ENCODE measurements at places on chromosomes 2 and 18.

- no peak for DNase-seq
Measured at GRCh38 chr18:71238974-71239624, 950.3 kb downstream of the SOCS6 start.

- DNase-seq: no peak
Measured at GRCh38 chr2:111216811-111217652, 96.3 kb downstream of the BCL2L11 start.

- DNase-seq: peak; percentile 94
Measured at GRCh38 chr18:48832938-48833700, 117.6 kb downstream of the SMAD7 start.

- DNase-seq: no peak
Measured at GRCh38 chr2:72849138-72849462, 23.3 kb upstream of the EXOC6B start.

DNA sequence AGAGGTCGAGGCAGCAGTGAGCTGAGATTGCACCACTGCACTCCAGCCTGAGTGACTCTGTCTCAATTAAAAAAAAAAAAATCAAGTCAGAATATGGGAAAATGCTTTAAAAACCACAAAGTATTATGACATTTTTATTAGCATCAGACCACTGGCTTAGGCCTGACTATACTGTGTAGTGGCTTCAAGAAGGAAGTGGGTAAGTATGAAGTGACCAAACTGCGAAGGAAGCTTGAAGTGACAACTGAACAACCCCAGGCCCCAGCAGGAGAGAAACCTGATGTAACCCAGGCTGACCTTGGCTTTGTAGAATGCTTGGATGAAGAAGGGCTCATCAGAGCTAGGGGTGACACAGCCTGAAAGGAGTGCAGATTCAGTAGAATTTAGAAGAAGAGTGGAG is 21.4 kb upstream of the HAAO start:
- DNase-seq: no peak

- no peak for DNase-seq
Measured at GRCh38 chr2:120315367-120316033, 30.4 kb upstream of the INHBB start.

GRCh38 chr2:21924640-21925285 is 801.0 kb downstream of the TDRD15 start:
- DNase-seq: no peak

DNA sequence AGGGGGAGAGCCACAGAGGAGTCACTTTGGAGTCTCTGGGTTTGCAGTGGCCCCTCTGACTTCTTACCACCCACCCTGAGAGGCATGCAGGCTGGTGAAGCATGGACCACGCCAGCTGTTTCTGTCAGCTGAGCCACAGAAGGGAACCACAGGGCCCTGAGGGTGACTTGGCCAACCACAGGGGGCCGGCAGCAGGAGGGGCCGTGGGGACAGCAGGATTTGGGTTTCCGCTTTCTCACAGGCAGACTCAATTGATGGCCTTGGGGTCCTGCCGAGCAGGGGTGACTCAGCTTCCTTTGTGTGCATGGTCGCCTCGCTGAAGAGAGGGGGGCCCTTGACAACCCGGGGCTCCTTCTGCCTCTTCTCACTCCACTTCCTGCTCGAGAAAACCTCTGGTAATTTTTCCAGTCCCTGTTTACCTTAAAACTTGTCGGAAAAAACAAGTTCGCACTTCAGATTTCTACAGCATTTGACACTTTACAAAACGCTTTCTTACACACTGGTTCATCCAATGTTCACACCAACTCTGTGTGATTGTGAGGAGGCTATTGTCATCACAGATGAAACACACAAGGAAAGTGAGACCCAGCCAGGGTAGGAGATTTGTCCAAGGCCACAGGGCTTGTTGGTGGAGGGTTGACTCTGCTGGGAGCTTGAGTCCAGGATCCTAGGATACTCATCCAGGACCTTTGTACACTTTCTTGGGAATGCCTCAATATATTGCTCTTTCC is 311.2 kb downstream of the LPIN1 start:
- peak; percentile 45 for DNase-seq

DNA sequence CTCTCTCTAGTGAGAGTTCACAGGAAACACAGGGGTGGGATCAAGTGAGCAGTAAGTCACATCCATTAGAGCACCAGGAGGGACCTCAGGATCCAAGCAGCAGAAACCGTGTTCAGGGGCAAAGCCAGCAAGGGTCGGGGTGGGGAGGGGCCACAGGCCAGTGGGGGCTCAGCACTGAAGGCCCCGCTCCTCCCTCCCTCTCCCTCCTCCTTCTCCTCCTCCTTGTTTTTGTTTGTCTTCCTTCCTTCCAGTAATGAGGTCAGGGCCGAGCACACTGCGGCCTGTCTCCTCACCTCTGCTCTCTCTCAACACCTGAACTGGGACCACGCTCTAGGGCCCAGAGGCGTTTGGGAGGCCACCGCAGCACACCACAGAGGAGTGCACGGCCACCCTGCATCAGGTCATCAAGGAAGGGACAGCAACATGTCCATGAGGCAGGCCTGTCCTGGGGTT is 20.9 kb downstream of the MTERF4 start:
- DNase-seq: no peak

GRCh38 chr2:192166946-192167345 is 27.8 kb downstream of the TMEFF2 start:
- no peak for DNase-seq

- DNase-seq: peak; percentile 98
Measured at GRCh38 chr18:54734059-54734458, 94.2 kb upstream of the RAB27B start.

DNA sequence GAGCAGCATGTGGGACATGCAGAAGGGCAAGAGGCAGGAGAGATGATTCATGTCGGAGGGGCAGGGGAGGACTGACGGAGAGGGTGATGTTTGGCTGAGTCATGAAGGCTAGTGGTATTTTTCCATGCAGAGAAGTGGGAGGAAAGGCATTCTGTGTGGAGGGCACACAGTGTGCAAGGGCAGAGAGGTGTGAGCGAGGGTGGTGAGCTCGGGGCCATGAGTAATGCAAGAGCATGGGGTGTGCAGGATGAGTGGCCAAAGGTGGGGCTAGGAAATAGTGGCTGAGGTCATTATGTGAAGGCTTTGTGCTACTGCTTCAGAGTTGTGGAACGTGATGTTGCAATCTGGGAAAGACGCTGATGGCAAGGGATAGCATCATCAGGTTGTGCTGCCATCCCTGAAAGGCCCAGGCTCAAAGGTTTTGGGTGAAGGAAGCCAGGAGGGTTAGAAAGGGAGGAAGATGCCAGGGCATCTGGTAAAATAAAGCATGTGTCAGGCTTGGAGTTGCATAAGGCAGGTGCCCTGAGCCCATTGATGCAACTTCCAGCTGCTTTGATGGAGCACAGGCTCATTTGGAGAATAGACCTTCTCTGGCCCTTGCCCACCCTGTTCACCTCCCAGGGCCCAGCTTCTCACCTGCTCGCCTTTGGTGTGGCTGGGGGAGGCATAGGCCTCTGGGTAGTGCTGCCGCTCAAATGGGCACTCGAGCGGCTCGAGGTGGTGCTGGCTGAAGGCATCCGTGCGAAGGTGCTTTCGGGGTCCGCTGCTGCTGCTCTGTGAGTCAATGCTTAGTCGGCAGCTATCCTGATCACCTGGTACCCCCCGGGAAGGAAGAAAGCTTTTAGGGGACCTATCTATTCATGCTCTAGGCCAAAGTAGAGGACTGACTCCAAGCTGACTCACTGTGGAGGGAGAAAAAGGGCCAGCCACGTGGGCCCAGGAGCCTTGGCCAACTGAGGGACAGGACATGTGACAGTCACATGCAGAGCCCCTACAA is 37.5 kb downstream of the PAX8 start:
- DNase-seq: peak; percentile 99

DNA sequence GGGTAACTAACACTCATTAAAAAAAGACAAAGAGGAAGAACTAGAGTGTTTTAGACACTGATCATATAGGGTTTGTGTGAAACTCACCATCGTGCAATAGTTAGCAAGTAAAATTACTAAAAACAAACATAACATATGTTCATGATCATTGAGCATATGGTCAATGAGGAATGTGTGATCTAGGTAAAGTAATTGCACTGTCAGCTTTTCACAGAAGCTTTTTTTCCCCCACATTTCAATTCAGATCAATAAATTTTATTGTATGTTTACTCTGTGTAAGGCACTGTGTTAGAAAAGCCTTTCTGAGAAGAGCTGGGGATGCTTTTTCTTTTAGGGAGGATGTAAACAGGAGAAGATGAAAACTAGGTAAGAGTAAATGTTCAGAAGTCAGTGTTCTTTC is 348.2 kb downstream of the LRP1B start:
- no peak for DNase-seq

- no peak for DNase-seq
Measured at GRCh38 chr2:190986221-190986953, 27.6 kb downstream of the STAT1 start.

GRCh38 chr2:118721817-118722551 is 125.5 kb downstream of the EN1 start:
- DNase-seq: peak; percentile 28

DNA sequence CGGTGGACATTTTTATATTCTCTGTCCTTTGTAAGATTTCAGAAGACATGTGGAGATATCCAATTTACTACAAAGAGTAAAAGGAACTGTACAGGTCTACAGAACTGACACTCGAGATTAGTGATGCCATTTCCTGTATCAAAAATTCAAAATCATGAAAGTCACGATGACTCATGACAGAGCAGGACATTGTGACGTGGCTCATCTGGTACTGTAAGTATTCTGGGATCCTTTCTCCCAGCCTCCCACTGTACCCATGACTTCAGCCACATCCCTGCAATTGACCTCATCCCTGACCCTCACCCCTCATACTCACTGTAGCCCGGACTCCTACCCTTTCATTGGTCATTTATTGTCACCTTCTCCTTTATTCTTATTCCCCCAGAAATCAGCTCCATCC is 736.5 kb downstream of the EPHA4 start:
- DNase-seq: peak; percentile 42

DNA sequence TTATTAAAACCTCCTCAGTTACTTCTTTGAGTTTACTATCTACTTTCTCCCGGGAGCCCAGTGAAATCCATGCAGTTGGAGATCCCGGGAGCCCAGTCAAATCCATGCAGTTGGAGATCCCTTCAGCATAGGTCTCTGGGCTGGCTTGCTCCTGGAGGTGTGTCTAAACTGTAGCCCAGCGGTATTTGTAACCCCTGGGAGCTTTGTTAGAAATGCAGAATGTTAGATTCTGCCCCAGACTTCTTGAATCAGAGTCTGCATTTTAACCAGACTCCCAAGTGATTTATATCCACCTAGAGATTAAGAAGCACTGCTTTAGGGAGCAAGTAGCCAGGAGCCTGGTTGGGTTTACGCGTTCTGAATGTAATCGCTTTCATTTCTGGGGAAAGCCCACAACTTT is 54.5 kb downstream of the ARHGAP28 start:
- no peak for DNase-seq

DNA sequence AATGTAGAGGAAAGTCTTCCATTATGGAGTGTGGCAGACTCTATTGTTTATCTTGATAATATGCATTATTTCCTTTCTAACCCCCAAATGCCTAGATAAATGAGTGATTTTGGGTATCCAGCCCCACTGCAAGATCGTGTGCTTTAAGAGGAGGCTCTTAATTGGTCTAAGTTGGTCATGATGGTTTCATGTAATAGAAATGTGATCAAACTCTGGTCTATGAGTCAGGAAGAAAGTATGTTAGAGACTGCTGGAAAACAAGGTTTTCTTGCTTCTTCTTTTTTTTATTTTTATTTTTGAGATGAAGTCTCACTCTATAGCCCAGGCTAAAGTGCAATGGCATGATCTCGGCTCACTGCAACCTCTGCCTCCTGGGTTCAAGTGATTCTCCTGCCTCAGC is 344.5 kb upstream of the TNP1 start:
- DNase-seq: peak; percentile 64

DNA sequence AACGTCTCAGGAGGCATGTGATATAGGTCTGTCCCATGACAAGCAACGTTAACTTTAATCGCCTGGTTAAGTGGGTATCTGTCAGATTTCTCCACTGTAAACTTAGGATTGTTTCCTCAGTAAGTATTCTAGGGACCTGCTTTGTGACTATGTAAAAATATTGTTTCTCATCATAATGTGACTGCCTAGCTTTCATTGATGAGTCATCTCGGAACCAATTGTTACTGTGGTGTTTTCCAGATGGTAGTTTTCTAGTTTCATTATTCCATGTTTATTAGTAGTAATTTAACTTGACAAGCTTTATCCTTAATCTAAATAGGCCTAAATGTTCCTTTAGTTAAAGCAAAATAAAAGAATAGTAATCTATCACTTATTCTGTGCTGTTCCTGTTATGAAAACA is 28.2 kb upstream of the GATA6 start:
- no peak for DNase-seq

GRCh38 chr18:11972371-11973174 is 8.7 kb upstream of the IMPA2 start:
- DNase-seq: no peak

GRCh38 chr2:113085542-113085941 is 17.8 kb downstream of the IL1F10 start:
- no peak for DNase-seq

- DNase-seq: no peak
Measured at GRCh38 chr2:27323596-27324285, 844 bp upstream of the MPV17 start.

DNA sequence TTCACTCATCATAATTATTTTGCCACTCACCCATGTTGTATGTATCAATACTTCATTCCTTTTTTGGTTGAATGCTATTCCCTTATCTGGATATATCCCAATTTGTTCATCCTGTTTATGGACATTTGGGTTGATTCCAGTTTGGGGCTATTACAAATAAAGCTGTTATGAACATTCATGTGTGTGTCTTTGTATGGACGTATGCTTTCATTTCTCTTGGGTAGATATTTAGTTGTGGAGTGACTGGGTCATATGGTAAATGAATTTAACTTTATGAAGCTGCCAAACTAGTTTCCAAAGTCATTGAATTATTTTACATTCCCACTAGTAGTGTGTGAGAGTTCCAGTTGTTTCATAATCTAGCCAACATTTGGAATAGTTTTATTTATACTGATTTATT is 2.7 kb downstream of the FAM228B start:
- no peak for DNase-seq

DNA sequence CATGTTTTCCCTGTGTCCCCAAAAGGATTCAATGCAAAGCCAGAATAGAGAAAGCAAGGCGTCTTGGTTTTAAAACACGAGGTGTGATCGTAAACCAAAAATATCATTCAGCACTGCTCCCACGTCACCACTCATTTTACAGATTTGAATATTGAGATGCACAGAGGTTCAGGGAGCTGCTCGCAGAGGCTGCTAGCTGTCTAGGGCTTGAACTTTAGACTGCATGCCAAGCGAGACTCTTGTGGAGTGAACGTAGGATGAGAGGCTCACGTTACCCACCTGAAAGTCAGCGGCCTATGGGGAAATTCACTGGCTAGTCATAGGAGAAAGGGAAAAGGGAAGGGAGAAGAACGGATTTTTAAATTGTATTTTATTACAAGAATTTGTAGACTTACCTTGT is 130.1 kb downstream of the MBP start:
- DNase-seq: no peak
